ENCODE measurements at places on chromosomes 7 and 10. TPM values are rescaled to one million over a fixed set of nuclear protein-coding genes. Genes with fewer than 3 reads are reported as not detected.

Gene TMEM196
- not detected for total RNA-seq

Gene VPS41
- 23.7 TPM for total RNA-seq

Gene GPR146
- total RNA-seq, result 3.7 TPM

Gene GPR158
- total RNA-seq, result 0.40 TPM

Gene GRM3
- total RNA-seq, result not detected

Gene KCNH2
- total RNA-seq, result under 0.01 TPM

Gene BUD31
- 105 TPM for total RNA-seq

Gene NUDT13
- total RNA-seq, result 1.4 TPM

Gene HOXA9
- 1.0 TPM for total RNA-seq

Gene GPR26
- not detected for total RNA-seq

Gene CALD1
- total RNA-seq, result 265 TPM

Gene HOXA10
- not detected for total RNA-seq

Gene TUBAL3
- not detected for total RNA-seq

Gene ACTL6B
- not detected for total RNA-seq

Gene INMT
- total RNA-seq, result 1.7 TPM

Gene EIF3A
- 79.5 TPM for total RNA-seq

Gene AGAP9
- total RNA-seq, result 1.3 TPM

Gene EGFR
- 50.1 TPM for total RNA-seq

Gene SUFU
- total RNA-seq, result 7.2 TPM

Gene ARMS2
- not detected for total RNA-seq

Gene GHRHR
- not detected for total RNA-seq

Gene EPO
- 0.48 TPM for total RNA-seq

Gene CNNM1
- 0.13 TPM for total RNA-seq

Gene TMEM273
- total RNA-seq, result not detected

Gene MAP3K8
- total RNA-seq, result 8.3 TPM

Gene WEE2
- not detected for total RNA-seq

Gene ATP6V0A4
- total RNA-seq, result not detected

Gene GJD4
- not detected for total RNA-seq

Gene SEMA4G
- 6.1 TPM for total RNA-seq

Gene TMEM229A
- total RNA-seq, result under 0.01 TPM

Gene SORBS1
- total RNA-seq, result 0.16 TPM

Gene NODAL
- total RNA-seq, result not detected

Gene FZD8
- 1.8 TPM for total RNA-seq

Gene CPA5
- not detected for total RNA-seq

Measured in epithelial cell of alveolus of lung (primary cell).